Aortic smooth muscle cell (primary cell): ENCODE measurements at places on chromosomes 4 and X. TPM values are rescaled to one million over a fixed set of nuclear protein-coding genes. Genes with fewer than 3 reads are reported as not detected.

Gene NAA11
- total RNA-seq = 0.06 TPM in 1 of 2 replicates, not detected in the other

Gene NSUN7
- 0.12 TPM in 1 of 2 replicates, not detected in the other for total RNA-seq

Gene ARHGEF6
- total RNA-seq = 9.9 and 14.2 TPM in 2 replicates

Gene FAT1
- total RNA-seq = 207 and 274 TPM in 2 replicates

Gene COL4A6
- total RNA-seq = 4.4 and 7.3 TPM in 2 replicates

Gene NDST3
- not detected in 2 replicates for total RNA-seq

Gene AFM
- total RNA-seq = not detected in 2 replicates

Gene PABPC5
- 1.7 and 1.8 TPM in 2 replicates for total RNA-seq

Gene GPR119
- total RNA-seq = not detected in 2 replicates
